ENCODE measurements at places on chromosomes 16 and 17. TPM values are rescaled to one million over a fixed set of nuclear protein-coding genes. Genes with fewer than 3 reads are reported as not detected.

DNA sequence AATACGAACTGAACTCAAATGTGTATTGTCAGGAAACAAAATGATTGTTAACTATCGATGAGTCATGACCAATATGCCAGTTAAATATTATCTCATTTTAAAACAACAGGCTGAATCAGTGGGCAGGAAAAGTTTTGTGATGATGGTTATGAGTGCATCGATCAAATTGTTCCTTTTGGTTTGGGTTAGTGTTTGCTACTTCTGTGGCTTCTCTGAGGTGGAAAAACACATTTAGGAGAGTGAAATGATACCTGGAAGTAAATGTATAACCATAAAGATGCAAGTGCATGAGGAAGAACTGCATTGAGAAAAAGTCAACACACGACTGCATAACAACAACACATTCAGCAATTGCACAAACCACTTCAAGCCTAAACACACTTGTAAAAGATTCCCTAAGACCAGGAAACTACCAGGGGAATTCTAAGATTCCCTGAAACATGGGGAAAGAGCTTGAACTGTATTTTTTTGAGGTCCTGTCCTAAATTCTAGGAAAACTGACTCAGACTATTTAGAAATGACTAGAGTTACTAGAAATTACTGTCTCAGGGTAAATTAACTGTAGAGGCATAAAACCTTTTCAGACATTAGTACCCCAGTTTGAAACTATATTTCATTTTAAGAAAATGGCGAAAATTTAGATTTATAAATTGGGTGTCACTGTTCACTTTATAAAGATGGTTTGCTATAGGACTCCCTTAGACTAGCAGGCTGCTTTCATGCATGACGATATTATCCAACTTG, 44.8 kb downstream of the CDYL2 start:
- no peak for DNase-seq

GRCh38 chr17:4740025-4740351, 260 bp upstream of the CXCL16 start:
- DNase-seq = no peak

DNA sequence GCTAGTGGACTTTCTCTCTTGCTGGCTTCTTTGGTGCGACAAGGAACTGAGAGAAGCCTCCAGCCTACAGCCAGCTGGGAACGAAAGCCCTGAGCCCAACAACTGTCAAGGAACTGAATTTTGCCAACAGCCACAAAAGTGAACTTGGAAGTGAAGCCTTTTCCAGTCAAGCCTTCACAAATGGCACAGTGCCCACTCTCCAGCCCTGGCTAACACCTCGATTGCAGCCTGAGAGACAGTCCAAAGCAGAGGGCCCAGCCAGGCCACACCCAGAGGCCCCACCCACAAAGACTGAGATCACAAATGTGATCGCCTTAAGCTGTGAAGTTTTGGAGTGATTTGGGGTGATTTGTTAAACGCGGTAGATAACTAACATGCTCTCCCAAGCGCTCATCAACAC, 244.6 kb upstream of the SDK2 start:
- DNase-seq = no peak

DNA sequence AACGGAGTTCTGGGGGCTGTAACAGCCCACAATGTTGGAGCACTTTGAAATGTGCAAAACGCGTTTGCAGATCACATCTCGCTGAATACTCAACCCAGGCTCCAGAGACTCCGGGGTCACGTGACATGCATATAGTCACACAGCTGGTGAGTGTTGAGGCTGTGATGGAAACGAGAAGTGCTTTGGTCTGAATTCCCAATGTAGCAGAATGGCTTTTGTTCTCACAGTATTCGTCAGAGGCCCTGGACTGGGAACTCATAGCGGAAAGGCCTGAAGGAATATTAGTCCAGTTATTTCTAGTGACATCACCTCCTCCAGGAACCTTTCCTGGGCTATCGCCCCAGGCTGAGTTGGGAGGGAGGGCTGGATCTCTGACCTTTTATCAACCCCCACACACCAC, 95.8 kb upstream of the CRHR1 start:
- peak; percentile 22 for DNase-seq

DNA sequence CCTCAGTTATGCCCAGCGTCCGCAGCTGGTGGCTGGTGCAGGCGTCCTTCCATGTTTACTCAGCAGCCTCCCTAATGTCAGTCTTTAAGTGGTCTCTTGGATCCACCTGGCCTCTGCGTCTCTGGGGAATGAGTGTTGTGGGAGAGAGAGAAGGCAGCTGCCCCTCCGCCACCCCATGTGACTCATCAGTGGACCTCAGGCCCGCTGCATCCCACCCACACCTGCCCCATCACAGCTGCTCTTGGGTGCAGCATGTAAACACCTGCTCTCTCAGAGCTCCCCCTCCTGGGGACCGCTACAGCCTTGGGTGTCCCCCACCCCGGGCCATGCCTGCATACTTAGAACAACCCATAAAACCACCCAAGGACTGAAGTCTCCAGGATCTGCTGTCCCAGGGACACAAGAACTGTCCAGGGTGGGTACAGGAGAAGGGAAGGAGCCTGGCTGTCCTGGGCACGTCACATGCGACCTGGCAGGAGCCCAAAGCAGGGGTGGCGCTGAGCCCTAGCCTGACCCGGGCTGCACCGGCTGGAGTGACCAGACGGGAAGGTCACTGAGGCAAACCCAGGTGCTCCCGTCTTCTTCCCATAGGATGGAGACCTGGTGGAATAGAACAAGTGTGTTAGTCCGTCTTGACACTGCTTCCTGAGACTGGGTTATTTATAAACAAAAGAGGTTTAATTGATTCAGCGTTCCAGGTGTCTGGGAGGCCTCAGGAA, 4.2 kb downstream of the C16orf90 start:
- no peak for DNase-seq

GRCh38 chr17:77474292-77474988, 333.7 kb downstream of the SEC14L1 start:
- no peak for DNase-seq

The TMEM204 gene
- 6.2 TPM for total RNA-seq

The SLFN14 gene
- total RNA-seq = 1.6 TPM
